SK-N-MC (cell line): ENCODE measurements at places on chromosomes 4 and X.
A peak's percentile ranks its signal among the peaks of the same experiment; 100 is the strongest.

DNA sequence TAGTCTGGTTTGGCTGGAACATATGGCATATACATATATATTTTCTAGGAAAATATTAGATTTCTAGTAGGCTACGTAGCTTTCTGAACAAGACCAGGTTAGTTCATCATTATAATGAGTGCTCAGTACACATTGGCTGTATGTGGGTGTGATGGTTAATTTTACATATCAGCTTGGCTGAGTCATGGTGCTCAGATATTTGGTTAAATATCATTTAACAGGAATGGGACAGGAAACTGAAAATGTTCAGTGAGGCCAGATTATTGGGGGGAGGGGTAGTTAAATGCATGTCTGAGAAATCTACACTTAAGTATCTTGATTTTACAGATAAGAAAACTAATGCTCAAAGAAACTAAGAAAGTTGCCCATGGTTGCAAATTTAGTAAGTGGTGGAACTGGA lies 160.1 kb downstream of the RBMX2 start:
- DNase-seq: no peak

DNA sequence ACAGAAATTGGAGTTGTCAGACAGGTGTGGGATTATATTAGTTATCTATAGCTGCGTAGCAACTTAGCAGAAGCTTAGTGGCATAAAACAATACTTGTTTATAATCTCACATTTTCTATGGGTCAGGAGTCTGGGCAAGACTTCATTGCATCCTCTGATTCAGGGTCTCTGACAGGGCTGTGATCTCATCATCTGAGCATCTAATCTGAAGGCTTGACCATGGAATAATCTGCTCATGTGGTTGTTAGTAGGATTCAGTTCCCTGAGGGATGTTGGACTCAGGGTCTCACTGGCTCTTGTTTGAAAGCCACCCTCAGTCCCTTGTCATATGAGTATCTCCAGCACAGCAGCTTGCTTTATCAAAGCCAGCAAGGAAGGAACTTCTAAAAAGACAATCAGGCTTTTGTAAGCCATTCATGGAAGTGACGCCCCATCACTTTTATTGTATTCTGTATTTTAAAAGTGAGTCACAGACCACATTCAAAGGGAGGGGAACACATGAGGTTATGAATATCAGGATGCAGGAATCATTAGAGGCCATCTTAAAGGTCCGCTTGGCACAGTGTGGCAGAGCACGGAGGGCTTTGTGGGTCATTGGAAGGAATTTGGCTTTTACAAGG lies 37.2 kb upstream of the FAM9B start:
- no peak for DNase-seq

GRCh38 chr4:71607109-71607508 lies 176.8 kb downstream of the GC start:
- no peak for DNase-seq

DNA sequence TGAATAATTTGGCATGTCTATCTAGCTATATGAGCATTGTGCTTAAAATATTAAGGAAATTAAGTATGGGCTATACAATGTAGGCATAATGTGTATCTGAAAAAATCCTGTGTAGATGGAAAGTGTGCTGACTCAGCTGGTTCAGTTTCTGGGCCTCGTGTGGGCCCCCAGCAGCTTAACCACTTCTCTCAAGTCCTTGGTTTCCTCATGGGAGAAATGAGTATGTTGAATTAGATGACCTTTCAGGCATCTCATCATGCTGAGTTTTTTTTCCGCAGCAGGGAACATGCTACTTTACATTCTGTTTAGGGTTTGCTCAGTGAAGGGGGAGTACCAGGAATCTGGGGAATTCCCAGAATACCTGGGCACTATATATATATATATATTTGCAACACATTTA lies 30.5 kb downstream of the RHOH start:
- DNase-seq: peak; percentile 57

- no peak for DNase-seq
These were observed 23.5 kb downstream of the FMR1 start for GRCh38 chrX:147935156-147935758.

- DNase-seq: no peak
These were observed 107.3 kb downstream of the AMMECR1 start for GRCh38 chrX:110210417-110211139.

GRCh38 chrX:24566240-24566639 lies 80.9 kb downstream of the PCYT1B start:
- DNase-seq: no peak

GRCh38 chr4:47615385-47615784 lies 130.3 kb downstream of the ATP10D start:
- DNase-seq: no peak

DNA sequence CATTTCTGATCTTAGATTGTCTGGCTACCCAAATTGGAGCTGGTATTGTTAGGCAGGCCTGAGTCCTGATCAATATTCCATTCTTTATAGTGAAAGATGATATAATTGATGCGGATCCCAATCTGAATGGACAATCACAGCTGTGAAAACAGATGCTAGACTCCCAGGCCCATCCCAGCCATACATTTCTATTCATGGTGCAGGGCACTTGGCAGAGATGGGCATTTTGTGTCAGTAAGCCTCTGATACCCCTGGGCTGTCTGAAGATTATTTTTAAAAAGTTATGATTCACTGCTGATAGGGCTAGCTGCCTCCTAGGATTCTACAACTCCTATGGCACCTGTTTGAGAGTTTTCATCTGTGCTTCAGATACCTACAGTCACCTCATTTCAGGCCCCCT lies 61.2 kb upstream of the TSPAN7 start:
- DNase-seq: no peak

DNA sequence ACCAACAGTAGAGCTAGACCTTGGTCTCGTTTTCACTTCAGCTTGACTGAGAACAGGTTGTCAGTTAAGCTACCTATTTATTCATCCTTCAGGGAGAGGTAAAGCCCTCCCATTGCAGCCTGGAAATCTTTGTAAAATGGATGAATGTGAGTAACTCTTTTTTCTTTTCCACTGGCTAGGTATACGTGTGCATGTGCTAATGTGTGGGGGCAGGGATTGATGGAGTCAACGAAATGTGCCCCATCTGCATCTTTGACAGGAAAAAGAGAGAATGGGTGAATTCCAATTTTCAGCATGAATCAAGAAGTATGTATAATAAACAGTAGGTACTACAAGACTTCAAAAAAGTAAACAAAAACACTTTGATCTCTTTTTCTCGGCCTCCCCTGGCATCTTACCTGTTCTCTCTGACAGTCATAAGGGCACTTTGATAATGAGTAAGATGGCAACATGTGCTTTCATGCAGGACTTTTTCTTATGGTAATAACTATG lies at the start of gene IL21:
Gene IL21, minus strand, starts transcription at position 51 of the 492 bp plus-strand sequence. CDS start 55 bp downstream, outside the sequence.
- no peak for DNase-seq

- DNase-seq: no peak
These were observed 46.0 kb downstream of the COQ2 start for GRCh38 chr4:83238393-83239248.

DNA sequence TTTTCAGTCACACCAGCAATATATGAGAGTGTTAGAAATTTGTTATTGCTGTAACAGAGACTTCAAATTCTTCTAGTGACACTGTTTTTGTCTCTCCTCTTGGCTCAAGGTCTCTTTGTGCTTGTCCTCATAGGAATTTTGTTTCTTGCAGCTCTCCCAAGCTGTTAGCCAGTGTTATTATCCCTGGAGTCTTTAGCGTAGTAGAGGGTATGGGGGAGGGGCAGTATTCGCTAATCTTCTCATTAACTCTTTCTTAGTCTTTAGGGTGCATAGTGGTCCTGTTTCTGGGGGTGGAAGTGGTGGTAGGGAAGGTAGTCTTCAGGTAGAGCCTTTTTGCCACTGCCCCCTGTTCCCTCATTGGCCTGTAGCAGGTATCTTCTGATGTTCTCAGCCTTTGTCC lies 79.4 kb downstream of the JADE3 start:
- no peak for DNase-seq

GRCh38 chrX:149198980-149199732 lies 305.9 kb downstream of the IDS start:
- DNase-seq: no peak

- no peak for DNase-seq
These were observed 1366.1 kb downstream of the FAM133A start for GRCh38 chrX:95040104-95040503.

DNA sequence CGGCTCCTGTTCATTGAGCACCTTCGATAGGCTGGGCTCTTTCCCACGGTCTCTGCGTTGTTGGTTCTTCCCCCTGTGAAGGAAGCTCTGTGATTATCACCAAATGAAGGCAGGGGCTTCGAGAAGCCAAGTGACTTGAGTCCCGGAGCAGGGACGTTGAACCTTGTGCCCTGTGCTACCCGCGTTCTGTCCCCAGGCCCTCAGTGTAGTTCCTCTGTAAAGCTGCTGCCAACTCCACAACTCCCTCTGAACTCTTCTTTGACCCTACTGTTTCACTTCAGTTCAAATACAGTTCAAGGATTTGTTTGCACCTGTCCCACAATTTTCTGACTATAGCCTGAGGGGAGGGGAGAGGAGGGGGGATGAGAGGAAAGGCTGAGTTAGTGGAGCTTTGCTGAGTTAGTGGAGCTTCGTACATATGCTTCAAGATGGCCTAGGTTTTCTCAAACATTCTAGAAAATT lies 635 bp upstream of the PHF8 start:
- no peak for DNase-seq

DNA sequence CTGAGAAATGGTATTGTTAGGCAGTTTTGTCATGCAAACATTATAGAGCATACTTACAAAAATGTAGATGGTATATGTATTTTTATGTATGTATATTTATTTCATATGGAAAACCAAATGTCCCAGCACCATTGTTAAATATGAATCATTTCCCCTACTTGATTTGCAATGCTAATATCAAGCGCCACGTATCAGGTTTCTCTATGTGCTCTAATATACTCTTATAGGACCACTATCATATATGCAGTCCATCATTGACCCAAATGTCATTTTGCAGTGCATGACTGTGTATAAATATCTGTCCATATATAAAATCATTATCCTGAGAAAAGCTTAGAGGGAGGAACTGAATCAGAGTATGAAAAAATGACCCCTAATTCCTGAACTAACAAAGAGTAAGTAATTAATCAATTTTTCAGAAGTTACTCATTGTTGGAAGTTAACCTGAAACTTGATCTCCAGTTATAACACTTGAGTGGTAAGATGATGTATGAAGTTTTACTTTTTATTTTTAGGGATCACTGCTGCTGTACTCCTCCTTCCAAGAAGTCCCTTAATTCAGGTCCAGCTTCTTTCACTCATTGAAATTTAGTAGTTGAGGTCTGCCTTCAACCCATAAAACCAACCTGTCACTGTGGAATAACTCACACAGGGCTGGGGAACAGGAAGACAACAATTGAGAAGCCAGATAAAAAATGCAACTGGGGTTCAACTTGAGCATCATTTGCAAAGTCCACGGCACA lies 134.8 kb upstream of the LDB2 start:
- no peak for DNase-seq

DNA sequence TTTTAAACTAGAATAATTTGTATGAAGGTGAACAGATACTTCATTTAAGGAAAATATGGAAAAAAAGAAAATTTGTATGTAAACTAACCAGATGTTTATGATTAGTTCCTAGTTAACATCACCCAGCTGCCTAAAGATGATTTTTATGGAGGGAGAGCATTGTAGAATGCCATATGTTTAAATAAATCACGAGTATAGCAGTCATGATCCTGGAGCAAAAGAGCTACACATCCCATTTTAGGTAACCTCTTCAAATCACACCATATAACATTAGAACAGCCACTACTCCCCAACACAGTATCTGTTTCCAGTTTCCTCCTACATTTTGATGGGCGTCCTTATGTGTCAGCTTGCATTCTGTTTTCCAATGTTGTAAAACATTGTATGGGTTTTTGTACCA lies 571.9 kb upstream of the FAM241A start:
- no peak for DNase-seq

DNA sequence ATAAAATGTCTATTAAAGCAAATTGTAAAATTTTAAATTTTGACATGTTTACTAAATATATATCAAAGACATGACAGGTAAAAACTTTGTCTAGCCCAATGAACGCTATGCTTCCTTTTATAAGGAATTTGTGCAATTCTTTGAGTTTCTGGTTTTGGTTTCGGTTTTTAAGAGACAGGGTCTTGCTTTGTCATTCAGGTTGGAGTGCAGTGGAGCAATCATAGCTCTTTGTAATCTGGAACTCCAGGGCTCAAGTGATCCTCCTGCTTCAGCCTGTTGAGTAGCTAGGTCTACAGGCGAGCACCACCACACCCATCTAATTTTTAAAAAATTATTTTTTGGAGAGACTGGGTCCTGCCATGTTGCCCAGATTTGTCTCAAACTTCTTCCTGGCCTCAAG lies 60.7 kb downstream of the BLTP1 start:
- no peak for DNase-seq

GRCh38 chrX:11472879-11473278 lies 179.7 kb downstream of the AMELX start:
- no peak for DNase-seq

DNA sequence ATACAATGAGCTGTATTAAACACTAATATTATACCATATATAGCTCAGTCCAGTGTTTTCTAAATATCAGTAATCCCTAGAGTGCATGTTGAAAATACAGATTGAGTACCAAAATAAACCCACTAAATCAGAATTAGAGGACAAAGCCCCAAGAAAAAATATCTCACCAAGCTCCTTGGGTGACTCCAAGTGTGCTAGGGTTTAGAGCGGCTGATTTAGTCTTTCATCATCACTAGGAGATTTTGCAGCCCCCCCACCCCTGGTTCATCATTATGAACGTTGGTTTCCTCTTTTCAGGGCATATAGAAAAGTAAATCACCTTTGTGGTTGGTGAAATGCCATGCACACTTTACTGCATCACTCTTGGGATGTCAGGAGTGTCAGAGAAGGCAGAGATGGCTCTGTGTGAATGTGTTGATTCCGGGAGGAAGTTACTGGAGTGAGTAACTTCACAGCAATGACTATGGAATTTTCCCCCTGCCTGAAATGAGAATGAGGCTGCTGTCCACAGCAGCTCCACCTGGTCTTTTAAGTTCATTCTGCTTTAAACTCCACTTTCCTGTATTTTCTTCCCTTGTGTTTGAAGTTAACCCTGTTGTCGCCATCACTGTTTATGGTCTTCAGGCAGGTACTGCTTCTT lies 25.2 kb upstream of the ANAPC4 start:
- no peak for DNase-seq

DNA sequence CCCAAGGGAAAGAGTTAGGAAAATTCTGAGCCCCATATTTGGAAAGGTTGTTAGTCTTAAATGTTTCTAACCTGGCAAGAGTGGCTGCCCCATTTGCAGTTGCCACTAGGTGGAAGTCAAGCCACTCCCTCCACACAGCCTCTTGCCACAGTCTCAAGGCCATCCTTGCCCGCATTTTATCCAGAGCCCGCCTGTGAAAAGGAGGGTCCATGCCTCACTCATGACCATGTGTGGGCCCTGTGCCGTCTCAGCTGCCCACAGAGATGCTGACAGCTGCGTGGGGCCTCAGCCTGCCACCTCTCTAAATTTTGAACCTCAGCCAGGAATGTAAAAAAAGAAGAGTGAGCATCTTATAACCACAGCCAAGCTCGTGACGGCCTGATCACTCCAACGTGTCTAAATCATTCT lies 201.5 kb upstream of the FAM241A start:
- DNase-seq: no peak

- no peak for DNase-seq
These were observed 95.1 kb downstream of the TSPAN7 start for GRCh38 chrX:38656350-38656915.
